ENCODE measurements at places on chromosomes 2 and 18.

DNA sequence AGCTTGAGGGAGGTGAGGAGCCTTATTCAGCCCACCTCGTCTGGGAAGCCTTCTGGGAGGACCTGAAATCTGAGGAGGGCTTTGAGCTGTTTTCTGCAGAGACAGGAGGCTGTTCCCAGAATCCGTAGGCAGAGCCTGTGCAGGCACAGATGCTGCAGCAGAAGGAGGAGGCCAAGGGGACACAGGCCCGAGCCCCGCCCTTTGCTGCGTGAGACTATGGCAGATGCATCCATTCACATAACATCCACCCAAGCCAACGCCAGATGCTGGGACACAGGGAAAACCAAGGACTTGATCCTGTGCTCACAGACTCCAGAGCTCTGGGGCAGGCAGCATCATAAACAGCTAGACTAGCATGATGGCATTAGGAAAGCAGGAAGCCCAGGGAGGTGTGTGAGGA, 98.2 kb downstream of the KCNF1 start:
- no peak for DNase-seq

GRCh38 chr2:159213296-159213695, 73.2 kb downstream of the WDSUB1 start:
- no peak for DNase-seq

GRCh38 chr2:238379096-238379810, 47.5 kb upstream of the ASB1 start:
- DNase-seq, result no peak

GRCh38 chr2:144465749-144466148, 54.2 kb downstream of the ZEB2 start:
- no peak for DNase-seq

GRCh38 chr2:103963146-103963725, 890.7 kb upstream of the POU3F3 start:
- DNase-seq, result no peak

GRCh38 chr2:170679607-170680079, 35.5 kb upstream of the SP5 start:
- DNase-seq, result no peak

DNA sequence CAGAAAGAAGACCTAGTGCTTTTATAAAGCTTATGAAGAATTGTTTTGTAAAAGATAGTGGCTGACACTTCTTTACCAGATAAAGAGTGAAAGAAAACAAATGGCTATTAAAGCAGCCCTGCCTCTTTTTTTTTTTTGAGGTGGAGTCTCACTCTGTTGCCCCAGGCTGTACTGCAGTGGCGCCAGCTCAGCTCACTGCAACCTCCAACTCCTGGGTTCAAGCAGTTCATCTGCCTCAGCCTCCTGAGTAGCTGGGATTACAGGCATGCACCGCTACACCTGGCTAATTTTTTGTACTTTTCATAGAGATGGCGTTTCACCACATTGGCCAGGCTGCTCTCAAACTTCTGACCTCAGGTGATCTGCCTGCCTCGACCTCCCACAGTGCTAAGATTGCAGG, 12.9 kb downstream of the ARPC2 start:
- DNase-seq, result no peak

Measured in iPS-NIHi11 (cell line).